Stimulated activated CD4-positive, alpha-beta T cell treated with anti-CD3 and anti-CD28 coated beads, Interleukin-12 subunit alpha, Interleukin-12 subunit beta, amount 100 ng/mL, for 48 hours (primary cell): ENCODE measurements at places on chromosomes 6 and 20.

DNA sequence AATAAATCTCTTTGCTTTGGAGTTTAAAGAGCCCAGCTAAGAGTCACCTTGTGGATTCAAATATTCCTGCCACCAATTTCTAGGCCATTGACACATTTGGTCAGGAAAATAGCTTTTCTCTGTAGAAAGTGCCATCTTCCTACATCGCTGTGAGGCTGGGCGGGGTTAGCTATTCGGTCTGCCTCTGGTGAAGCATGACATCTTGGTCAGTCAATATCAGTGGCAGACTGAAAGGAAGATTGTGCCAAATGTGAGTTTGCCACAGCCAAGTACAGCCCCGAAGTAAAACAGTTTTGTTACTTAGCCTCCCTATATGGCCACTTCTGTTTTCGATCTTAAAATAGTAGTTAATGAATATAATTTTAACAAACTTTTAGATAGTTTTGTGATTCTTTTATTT is 65.5 kb upstream of the FABP7 start:
- DNase-seq, result no peak

- no peak for DNase-seq
Measured at GRCh38 chr20:44426879-44427790, 48.5 kb upstream of the TTPAL start.

DNA sequence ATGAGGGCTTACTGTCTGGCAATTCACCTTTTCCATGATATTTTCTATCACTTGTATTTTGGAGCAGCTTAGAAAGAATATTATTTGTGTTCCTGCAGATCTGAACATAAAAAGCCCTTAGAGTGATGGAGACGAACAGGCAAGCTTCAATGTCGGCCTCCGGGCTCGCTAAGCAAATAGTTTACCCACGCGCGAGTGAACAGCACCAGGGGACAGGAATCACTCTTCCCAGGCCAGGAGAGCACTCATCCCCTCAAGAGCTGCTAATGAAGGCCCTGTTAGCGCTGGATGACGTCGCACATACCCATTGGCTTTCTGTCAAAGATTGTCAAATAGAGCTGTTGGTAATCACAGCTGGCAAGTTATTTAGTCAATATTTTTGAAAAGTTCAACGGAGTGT is 395.7 kb downstream of the ZFAND3 start:
- DNase-seq, result no peak

GRCh38 chr6:33656844-33657243 is 35.7 kb downstream of the ITPR3 start:
- DNase-seq, result no peak

DNA sequence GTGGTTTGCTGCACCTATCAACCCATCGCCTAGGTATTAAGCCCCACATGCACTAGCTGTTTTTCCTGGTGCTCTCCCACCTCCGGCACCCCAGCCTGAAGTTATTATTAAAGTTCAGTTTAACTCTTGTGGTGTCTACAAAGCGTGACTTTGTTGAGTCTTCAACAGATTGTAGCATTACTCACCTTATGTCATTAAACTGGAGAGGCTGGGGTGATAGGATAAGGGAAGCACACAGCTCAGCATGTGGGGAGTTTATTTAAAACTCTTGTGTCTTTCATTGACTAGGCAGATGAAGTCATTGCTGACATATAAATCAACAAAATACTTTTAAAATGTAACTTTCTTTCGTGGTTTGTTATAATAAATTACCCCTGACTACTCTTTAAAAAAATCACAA is 84.7 kb upstream of the GCM1 start:
- DNase-seq, result no peak

DNA sequence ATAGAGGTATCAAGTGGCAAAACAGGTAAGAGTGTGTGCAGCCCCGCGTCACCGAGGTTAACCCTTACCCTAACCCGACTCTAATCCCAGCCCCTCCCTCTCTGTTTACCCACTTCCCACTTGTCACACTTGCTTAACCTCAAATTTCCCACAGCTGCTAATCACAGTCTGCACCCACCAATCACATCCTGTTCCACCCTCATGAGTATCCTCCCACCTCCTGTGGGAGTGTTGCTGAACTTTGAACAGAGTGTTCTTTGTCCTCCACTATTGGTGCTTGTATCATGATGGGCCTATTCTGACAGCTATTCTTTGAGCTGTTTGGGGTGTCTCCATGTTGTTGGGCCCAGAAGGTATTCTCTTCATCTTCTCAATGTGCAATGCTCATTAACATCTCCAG is 487.8 kb downstream of the PTPRT start:
- DNase-seq, result no peak

- DNase-seq, result no peak
Measured at GRCh38 chr6:22575190-22575589, 5.8 kb downstream of the HDGFL1 start.

GRCh38 chr6:107323133-107323785 is 136.1 kb downstream of the PDSS2 start:
- DNase-seq, result no peak

- DNase-seq, result no peak
Measured at GRCh38 chr20:276620-277495, 13.7 kb downstream of the C20orf96 start.

DNA sequence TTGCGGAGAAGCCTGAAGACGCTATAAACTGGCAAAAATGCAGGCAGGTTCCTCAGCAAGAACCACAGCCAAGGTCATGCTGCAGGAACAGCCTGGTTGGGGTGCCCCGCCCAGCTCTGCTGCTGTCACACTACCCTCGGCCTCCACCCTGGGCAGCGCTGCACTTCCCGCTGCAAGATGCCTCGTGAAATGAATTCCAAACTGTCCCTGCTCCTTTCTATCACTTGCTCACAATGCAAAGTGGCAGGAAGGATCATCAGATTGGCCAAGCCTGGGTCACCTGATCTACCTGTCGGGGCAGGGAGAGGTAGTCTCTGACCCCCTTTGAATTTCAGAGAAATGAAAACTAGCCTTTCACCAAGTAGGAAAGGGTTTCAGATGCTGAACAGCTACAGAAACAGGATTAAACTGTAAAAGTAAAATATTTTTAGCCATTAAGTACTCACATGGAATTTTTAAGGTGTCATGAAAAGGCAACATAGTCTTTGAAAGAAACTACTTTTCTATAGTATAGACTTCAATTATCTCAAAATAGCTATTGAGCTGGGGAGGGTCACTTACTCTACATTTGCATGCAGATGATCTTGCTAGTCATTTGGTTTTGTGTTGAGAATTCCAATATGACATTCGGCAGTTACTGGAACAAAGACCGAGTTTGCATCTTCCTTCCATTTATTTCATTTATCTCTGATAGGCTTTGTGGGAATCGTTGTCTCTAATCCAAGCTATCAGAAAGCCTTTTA is 236.4 kb upstream of the ASCC3 start:
- DNase-seq, result no peak

GRCh38 chr6:44190715-44191114 is 26.0 kb upstream of the MYMX start:
- no peak for DNase-seq

DNA sequence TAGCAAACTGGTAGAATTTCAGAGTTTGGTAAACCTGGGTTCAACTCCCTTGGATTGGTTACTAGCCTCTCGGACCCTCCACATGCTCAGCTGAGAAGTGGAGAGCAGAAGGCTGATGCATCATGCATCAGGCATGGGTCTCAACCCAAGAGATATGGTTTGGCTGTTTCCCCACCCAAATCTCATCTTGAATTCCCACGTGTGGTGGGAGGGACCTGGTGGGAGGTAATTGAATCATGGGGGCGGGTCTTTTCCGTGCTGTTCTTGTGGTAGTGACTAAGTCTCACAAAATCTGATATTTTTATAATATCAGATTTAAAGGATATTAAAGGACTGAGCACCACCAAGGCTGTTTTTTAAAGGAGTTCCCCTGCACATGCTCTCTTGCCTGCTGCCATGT is 75.1 kb downstream of the PPP1R3G start:
- no peak for DNase-seq

DNA sequence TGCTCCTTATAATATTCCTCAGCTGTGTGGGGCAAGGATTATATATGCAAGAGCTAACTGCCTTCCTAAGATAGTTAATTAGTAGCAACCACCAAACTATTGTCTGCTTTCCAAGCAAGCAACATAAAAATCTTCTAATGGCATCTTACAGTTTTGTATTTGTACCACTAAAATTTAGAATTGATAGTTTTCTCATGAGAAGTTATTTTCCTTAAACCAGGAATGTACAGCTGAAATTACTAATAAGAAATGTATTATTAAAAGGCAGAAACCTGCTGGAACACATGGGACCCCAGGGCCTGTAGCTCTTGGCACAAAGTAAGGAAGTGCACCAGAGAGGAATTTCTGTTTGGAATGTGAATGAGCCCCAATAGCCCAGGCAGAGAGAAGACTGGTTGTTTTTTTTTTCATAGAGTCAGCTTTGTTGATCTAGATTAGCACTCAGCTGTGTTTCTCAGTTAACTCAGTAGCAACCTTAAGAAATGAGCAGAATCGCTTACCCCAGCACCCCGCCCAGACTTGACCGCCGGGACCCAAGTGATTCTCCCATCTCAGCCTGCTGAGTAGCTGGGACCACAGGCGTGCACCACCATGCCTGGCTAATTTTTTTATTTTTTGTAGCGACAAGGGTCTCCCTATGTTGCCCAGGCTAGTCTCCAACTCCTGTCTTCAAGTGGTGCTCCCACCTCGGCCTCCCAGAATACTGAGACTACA is 2.6 kb downstream of the MGME1 start:
- no peak for DNase-seq

- no peak for DNase-seq
Measured at GRCh38 chr6:124393536-124393935, 568.7 kb upstream of the RNF217 start.

- no peak for DNase-seq
Measured at GRCh38 chr6:74256781-74257180, 560.8 kb downstream of the CD109 start.

- no peak for DNase-seq
Measured at GRCh38 chr6:132511831-132512220, 1.1 kb downstream of the STX7 start.

- DNase-seq, result no peak
Measured at GRCh38 chr6:130026859-130027258, 8.5 kb downstream of the L3MBTL3 start.

GRCh38 chr6:6397842-6398241 is 77.4 kb upstream of the F13A1 start:
- DNase-seq, result no peak

DNA sequence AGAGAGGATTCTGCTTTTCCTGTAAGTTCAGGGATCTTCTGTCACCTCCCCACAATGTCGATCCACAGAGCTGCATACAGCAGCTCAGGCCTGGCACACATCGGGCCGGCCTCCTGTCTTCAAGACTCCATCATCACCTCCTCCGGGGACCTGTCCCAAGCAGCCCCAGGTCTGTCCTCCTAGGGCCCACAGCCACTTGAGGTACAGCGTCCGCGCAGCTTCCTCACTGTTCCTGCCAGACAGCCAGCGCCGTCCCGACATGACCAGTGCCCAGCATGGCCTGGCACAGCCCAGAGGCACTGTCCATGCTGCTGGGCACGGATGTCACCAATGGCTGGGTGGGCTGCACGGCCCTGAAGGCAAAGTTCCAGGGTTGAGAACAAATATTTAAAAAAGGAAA is 101.6 kb downstream of the DLL1 start:
- no peak for DNase-seq

GRCh38 chr6:6583836-6584235 is 4.7 kb upstream of the LY86 start:
- no peak for DNase-seq

DNA sequence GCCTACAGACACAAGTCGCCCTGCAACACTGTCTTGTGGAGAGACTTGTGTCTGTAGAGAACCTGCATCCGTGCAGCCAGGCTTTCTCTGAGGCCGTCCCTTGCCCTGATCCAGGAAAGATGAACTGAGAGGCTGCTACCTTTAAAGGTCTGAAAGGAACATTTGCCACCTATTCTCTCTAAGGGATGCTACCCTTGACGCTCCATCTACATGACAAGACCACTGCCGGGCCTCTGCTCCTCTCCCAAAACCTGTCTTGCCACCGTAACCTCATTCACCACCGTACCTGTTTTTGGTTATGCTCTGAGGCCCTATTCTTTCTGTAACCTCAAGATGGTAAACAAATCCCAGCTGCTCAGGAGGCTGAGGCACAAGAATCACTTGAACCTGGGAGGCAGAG is 73.9 kb downstream of the FOXF2 start:
- DNase-seq, result no peak

- no peak for DNase-seq
Measured at GRCh38 chr6:32840604-32841246, 2.2 kb upstream of the TAP2 start.

- peak; percentile 27 for DNase-seq
Measured at GRCh38 chr20:38685853-38686473, 38.3 kb upstream of the SLC32A1 start.

- DNase-seq, result peak; percentile 69
Measured at GRCh38 chr6:90080876-90081481, 186.7 kb downstream of the GJA10 start.

- no peak for DNase-seq
Measured at GRCh38 chr20:7792150-7792869, 147.9 kb downstream of the HAO1 start.

- DNase-seq, result no peak
Measured at GRCh38 chr6:32852844-32853540, 512 bp downstream of the TAP1 start.

DNA sequence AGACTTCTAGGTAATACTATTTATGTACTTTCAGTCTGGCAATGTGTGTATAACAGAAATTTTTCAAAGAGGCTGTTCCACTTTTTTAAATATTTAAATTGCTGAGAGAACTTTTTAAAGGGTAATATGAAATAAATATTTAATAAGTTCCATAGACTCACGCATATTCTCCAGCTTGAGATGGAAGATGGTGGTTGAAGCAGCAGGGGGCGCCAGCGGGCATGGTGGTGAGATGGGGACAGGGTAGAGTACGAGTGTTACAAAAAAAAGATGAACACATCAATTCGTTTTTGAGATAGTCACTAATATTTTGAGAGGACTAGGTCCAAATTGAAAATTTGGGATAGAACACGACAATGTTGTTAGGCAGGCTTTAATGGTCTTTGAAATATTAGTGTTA is 68.4 kb downstream of the RSPO3 start:
- peak; percentile 72 for DNase-seq

GRCh38 chr6:114092943-114093342 is 122.0 kb upstream of the HDAC2 start:
- no peak for DNase-seq

GRCh38 chr6:131652472-131652871 is 15.4 kb downstream of the ENPP3 start:
- no peak for DNase-seq

GRCh38 chr6:21679761-21680265 is 86.3 kb downstream of the SOX4 start:
- DNase-seq, result no peak

- DNase-seq, result no peak
Measured at GRCh38 chr20:63267691-63268090, 4.9 kb upstream of the ARFGAP1 start.

DNA sequence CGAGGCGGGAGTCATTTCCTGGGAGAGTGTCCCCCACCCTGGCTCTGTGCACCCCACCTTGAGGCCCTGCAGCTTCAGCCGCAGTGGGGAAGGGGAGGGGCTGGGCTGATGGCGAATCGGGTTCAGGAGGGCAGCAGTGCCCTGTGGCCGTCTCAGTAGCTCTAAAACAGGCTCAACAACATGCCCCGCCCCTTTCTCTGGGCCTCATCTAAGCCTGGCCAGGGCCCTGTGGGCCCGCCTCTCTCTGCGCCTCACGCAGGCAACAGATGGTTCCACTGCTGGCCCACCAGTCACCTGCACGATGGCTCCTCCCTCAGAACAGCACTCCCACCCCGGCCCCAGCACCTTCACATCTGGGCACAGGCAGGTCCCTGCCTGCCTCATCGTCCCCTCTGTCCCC is 30.2 kb downstream of the CHRNA4 start:
- no peak for DNase-seq
